ENCODE measurements at places on chromosomes 11 and 22.

GRCh38 chr11:75454987-75455386 lies 22.0 kb upstream of the KLHL35 start:
- no peak for DNase-seq

DNA sequence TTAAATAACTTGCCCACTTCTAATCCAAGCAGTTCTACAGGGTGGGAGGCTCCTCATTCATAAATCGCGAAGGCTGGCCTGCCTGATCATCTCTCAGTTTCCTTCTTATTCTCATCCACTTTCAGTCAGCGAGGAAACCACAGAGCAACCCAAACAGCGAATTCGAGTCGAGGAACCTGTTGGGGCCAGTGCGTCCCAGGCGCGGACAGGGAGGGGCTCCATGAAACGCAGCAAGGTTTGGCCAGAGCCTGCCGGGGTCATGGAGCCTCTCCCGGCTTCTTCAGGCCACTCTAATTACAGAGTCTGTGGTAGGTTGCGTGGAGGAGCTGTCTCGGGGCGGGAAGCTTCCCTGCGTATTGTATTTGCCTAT lies 741 bp upstream of the NAV2 start:
- no peak for DNase-seq

DNA sequence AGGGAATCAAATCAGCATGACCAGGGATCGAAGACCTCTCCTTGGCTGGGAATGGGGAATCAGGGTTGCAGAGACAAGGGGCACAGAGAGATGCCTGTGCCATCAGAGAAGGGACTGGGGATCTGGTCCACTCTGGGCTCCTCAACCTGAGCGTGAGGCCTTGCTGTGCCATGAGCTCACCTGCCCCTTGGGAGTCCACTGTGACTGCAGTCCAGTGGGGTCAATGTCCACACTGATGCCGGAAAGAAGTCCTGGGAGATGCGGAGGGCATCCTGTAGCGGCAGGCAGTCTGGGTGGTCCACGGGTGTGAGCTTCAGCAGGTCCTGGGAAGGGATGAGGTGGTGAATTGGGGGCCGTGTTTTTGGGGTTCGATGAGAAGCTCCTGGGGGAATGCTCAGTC lies 7.3 kb upstream of the RGL4 start:
- no peak for DNase-seq

DNA sequence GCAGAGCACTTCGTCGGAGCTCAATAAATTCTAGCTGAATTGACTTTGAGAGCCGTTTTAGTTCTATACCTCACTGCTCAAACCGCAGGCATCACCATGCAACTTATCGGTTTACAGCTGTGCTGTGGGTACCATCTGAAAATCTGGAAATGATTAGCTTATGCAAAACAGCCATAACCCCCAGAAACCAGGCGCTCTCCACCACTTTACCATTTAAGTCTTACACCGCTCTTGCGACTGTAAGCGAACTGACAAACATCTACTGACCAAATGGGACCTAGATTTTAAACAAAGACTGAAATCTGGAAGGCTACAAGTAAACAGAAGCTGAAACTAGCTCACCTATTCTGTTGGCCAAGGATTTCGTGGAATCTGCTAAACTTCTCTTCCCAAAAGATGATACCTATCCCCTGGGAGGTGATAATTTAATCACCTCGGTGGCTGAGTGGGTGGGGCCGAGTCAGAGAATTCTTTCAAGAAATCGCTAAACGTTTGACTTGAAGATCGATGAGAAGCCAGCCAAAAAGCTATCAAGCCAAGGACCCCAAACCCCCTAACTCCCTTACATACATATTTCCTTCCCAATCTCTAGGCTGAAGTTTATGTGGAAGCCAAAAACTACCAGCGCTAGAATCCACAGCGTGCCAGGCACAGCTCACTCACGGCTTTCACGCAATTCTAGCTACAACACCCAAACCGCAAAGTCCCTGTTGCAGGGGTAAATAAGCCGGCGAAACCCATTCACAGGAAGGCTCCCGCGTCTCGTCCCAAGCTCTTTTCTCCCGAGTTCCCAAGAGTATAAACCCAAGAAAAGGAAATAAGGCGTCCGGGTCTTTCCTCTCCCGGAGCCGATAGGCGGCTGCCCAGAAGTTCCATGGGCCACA lies 644 bp downstream of the SPTY2D1 start:
- no peak for DNase-seq

GRCh38 chr11:67576735-67577475 lies 6.7 kb upstream of the GSTP1 start:
- DNase-seq = peak; percentile 74

GRCh38 chr11:70429724-70430521 lies 31.6 kb downstream of the CTTN start:
- no peak for DNase-seq

- DNase-seq = no peak
These were observed 60.5 kb downstream of the METTL15 start for GRCh38 chr11:28168718-28169117.

GRCh38 chr22:27842669-27843431 lies 41.3 kb upstream of the MN1 start:
- no peak for DNase-seq

GRCh38 chr11:85627332-85627997 lies at the start of gene DLG2:
DLG2 (minus strand) TSS chr11:85627344.
- no peak for DNase-seq

Measured in WERI-Rb-1 (cell line).